ENCODE measurements at places on chromosomes 16 and 17. TPM values are rescaled to one million over a fixed set of nuclear protein-coding genes. Genes with fewer than 3 reads are reported as not detected.
A peak's percentile ranks its signal among the peaks of the same experiment; 100 is the strongest.

DNA sequence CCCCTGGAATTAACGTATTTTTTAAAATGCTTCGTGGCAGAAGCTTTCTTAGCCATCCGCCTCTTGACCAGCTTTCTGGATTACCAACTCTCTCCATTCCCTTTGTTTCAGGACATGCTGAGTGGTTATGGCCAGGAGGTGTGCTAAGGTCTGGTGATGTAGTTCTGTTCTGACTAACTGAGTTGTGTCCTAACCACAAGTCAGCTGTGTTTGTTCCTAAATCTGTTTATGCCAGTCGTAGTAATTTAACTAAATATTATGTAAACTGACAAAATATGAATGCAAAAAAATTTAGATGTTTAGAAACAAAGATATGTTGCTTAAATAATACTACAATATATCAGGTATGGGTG lies 61.6 kb downstream of the MRTFB start:
- H3K27ac ChIP-seq = no peak overlapping the region
- H3K4me3 ChIP-seq = no peak overlapping the region
- H3K36me3 ChIP-seq = no peaks in the 10 kb centered on the region
- DNase-seq = no peak
- no peaks in the 10 kb centered on the region for H3K27me3 ChIP-seq

DNA sequence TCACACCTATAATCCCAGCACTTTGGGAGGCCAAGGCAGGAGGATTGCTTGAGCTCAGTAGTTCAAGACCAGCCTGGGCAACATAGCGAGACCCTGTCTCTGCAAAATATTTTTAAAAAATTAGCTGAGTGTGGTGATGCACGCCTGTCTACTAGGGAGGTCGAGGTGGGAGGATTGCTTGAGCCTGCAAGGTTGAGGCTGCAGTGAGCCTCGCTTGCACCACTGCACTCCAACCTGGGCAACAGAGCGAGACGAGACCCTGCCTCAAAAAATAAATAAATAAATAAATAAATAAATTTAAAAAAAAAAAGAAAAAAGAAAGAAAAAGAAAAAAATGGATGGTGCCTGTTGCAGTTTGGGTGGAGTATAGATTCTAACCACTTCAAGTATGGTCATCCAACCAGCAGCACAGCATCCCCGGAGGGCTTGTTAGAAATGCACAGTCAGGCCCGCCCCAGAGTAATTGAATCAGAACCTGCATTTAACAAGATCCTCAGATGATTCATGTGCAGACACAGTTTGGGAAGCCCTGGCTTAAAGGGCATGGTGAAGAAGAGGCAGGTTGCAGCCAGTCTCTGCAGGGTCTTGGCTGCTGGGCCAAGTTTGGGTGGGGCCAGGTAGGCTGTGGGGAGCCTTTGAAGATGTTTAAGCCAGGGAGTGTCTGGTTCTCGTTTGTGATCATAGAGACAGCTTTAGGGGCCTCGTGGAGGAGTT lies 40.8 kb downstream of the MRC2 start:
- peak overlapping the region; percentile 39 for H3K27ac ChIP-seq
- H3K36me3 ChIP-seq = peaks cover 44% of the 10 kb centered on the region
- H3K4me3 ChIP-seq = no peak overlapping the region
- DNase-seq = no peak
- peaks cover 12% of the 10 kb centered on the region for H3K4me1 ChIP-seq

DNA sequence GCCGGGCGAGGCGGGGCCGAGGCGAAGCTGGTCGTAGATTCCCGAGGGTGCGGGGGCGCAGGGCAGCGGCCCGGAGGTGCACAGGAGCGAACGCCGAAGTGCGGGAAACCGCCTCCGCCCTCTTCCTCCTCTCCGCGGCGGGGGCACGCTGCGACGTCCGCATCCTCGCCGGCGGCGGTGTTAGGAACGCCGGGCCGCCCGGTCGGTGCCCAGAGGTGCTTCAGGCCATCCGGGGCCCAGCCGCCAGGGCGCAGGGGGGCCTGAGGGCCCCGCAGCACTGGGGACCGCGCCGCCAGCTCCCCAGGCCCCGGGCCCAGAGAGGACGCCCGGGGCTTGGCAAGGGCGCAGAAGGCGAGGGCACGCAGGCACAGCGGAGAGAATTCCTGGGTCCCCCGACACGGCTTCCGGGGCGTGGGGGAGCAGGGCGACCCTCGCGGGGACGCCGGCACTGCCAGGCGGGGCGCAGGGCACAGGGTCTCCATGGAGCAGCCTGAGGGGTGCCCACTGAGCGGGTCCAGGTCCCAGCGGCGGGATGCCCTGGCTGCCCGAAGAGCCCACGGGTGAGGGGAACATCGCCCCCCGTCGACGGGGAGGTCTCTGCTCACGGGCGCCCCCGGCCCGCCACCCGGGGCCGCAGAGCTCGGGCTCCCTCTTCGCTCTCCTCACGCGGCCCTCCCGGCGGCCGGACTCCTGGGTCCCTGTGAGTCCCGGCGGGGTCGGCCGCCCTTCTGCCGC lies 576 bp downstream of the EPOP start:
- no peak for DNase-seq
- peaks cover 41% of the 10 kb centered on the region for H3K27me3 ChIP-seq
- no peak overlapping the region for H3K27ac ChIP-seq
- H3K4me1 ChIP-seq = peaks cover 14% of the 10 kb centered on the region
- H3K36me3 ChIP-seq = no peaks in the 10 kb centered on the region

GRCh38 chr17:42653179-42654124 lies 5.6 kb upstream of the TUBG2 start:
- H3K27ac ChIP-seq = peak overlapping the region; percentile 46
- peak overlapping the region; percentile 60 for H3K4me3 ChIP-seq
- no peaks in the 10 kb centered on the region for H3K27me3 ChIP-seq
- no peaks in the 10 kb centered on the region for H3K36me3 ChIP-seq
- no peak for DNase-seq

DNA sequence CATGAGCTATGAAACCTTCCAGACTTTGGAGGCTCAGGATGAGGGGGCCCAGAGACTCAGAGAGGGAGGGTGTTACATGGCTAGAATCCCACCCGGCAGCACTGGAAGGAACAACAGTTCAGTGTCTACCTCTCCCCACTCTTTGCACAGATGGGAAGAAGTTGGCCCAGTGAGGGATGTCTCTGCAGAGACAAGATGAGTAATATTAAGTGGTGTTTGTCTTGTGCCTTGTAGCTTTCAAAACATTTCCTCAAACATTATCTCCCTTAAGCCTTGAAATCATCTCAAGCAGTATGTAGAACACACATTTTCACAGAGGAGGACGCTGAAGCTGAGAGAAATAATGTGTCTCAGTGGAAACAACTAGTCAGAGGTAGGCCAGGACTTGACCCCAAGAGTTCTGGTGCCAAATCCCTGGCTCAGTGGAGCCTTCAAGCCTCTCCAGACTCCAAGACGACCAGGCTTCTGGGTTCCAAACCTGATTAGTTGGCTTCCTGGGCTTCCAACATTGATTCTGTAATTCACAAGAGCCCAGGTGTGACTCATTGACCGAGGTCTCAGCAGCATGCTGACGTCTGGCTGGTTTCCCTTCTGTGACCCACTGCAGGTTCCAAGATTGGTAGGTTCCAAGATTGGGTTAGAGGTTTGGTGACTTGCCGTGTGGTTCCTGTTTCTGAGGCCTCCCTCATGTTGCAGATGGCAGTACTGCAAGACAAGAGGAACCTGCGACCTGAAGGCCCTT lies 7.4 kb downstream of the RNF112 start:
- H3K4me1 ChIP-seq = no peaks in the 10 kb centered on the region
- H3K27ac ChIP-seq = no peak overlapping the region
- no peak overlapping the region for H3K4me3 ChIP-seq
- no peaks in the 10 kb centered on the region for H3K36me3 ChIP-seq

DNA sequence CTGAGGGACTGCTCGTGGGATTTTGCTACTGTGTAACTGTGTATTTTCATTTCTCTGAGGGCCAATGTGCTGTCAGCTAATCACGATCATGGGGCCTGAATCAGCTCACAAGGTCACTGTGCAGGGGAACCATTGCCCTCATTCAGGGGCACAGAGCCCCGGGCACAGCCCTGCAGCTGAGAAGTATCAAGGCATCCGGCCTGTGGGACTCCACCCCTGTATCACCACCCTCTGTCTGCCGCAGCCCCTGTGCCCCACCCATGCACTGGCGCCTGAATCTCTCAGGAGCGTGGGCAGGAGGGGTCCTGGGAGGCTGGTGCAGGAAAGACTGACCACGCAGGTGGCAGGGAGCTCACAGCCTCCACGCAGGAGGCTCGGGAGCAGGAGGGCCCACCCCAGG lies 43.4 kb upstream of the RASD1 start:
- no peaks in the 10 kb centered on the region for H3K36me3 ChIP-seq
- peaks cover 2% of the 10 kb centered on the region for H3K4me1 ChIP-seq
- DNase-seq = no peak
- no peaks in the 10 kb centered on the region for H3K27me3 ChIP-seq

The SLC35G6 gene
- not detected for total RNA-seq

The CCL11 gene
- total RNA-seq = not detected

The PNMT gene
- 1.9 TPM for total RNA-seq

The ANKFN1 gene
- total RNA-seq = not detected

The TERB1 gene
- total RNA-seq = 0.18 TPM
